Mesenteric fat pad (tissue), 1 donor: ENCODE measurements at places on chromosomes 1 and 21. TPM values are rescaled to one million over a fixed set of nuclear protein-coding genes. Genes with fewer than 3 reads are reported as not detected.

Gene BCAN
- total RNA-seq, result 0.16 TPM

Gene HSD11B1
- total RNA-seq, result 83.7 TPM

DNA sequence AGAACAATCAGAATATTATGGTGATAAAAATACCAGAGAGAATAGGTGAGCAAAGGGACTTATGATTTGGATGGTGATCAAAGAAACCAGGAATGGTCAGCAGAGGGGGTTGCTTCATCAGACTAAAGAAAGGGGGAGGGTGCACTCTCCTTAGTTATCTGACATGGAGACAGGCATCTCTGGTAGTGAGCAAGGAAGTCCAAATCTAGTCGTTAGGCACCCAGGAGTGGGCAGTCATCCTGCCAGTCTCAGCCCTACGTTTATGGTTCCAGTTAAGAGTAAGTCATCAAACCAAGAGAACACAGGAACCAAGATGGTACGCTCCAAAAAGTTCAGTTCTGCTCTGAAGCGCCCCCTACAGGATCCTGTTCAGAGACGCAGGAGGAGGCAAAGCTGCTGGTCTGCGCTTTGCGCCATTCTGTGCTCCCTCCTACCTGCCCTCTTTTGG is 28.6 kb downstream of the EBNA1BP2 start:
- no peak for DNase-seq

- no peak for DNase-seq
These were observed 2.3 kb downstream of the CD53 start for GRCh38 chr1:110875216-110875731.

GRCh38 chr1:204945565-204945977 is 74.9 kb downstream of the NFASC start:
- DNase-seq, result no peak

- no peak for DNase-seq
These were observed 69.6 kb downstream of the SDCCAG8 start for GRCh38 chr1:243325305-243325890.

- DNase-seq, result no peak
These were observed 122.3 kb upstream of the C1orf105 start for GRCh38 chr1:172298141-172298540.

GRCh38 chr21:26077521-26077920 is 93.0 kb downstream of the APP start:
- DNase-seq, result no peak

DNA sequence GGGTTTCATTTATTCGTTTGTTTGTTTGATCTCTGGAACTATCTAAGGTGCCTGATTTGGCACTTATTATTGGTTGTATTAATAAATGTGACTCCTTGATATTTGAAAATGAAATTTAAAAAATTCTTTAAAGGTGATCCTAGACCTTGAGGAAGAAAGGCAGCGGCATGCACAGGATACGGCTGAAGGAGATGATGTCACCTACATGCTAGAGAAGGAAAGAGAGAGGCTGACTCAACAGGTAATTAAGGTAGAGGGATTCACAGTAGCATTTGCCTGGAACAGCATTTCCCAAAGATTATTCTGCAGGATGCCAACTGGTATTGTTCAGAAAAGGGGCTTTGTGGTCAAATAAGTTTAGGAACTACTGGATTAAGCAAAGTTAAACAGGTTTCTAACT is 54.4 kb upstream of the WNT2B start:
- DNase-seq, result no peak

GRCh38 chr1:164440232-164440631 is 118.8 kb upstream of the PBX1 start:
- no peak for DNase-seq

DNA sequence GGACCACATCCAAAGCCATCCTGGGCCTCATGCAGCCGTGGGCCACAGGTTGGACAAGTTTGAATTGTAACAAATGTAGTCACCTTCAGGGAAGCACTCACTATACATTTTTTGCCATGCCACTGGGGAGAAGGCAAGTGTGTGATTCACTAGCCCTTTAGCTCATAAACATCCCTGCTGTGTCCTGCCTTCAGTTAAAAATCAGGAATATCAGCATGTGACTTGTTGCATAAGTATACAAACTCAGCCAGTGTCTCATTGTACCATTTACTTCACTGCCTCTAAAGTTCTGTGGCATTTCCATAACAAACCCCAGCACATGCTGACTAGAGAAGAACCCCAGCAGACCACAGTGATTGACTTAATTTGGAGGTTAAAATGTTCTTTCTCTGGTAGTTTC is 142.0 kb upstream of the C1orf105 start:
- DNase-seq, result no peak

GRCh38 chr1:247317702-247318101 is 14.0 kb downstream of the ZNF496 start:
- no peak for DNase-seq

DNA sequence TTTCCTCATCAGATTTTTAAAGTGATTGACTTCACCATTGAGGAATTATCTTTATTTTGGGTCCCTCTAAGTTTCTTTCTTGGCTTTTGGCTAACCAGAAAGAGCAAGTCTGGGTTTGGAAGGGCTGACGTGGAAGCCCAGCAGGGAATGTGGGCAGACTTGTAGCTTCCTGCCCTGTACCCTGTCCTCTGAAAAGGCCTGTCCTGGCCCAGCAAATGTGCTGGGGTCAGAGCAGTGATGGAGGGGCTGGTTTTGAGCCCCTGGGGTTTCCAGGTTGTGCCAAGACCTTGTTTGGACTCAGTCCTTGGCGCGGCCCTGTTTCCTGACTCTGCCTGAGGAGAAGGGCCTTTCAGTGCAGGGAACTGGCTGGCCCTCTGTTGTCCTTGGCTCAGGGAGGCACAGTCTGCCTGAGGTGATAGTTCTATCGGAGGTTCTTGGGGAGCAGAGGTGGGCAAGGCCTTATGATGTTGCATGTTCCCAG is 72.1 kb downstream of the UCK2 start:
- no peak for DNase-seq
